Activated T-cell treated with anti-CD3 and anti-CD28 coated beads for 48 hours (primary cell): ENCODE measurements at places on chromosomes 5 and 9.

DNA sequence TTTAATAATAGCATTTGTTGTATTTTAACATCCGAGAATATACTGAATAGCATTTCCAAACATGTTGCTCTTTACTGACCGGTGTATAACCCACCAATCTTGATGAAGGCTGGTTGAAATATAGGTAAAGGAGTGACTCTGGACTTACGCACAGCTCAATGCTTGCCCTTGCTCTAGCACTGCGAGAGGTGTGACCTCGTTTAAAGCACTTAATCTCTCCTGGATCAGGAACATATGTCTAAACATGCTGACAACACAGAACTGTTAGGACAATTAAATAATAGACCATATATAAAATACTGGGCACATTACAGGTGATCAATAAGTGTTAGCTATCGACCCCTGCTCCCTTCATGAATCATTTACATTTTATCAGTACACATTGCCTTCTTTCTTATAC lies 28.3 kb downstream of the TLR4 start:
- DNase-seq = no peak

DNA sequence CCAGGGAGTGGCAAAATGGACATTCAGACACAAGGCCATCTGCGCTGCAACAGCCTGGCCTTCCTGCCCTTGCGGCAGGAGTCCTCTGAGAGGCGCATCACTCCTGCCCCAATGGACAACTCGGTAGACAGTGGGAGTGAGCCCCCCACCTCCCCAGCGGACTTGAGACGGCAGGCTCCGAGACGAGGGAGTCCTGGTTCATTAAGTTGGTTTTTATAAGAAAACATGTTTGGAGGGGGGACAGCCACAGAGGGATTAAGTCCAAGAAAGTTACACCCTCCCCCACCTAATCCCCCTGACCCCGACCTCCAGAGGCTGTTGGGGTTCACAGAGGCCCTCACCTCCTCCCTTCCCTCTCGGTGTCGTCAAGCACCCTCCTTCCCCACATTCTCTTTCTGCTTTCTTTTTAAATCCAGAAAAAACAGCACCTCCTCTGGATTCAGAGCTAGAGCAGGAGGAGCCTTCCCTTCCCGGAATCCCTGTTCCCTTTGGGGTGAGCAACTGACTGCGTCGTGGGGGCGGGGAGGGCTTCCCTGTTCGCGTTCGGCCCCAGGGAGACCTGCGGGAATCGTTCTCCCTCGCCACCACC lies 1.8 kb upstream of the EGR1 start:
- no peak for DNase-seq

- no peak for DNase-seq
Observed at GRCh38 chr5:56116599-56117141, 116.5 kb downstream of the ANKRD55 start.

DNA sequence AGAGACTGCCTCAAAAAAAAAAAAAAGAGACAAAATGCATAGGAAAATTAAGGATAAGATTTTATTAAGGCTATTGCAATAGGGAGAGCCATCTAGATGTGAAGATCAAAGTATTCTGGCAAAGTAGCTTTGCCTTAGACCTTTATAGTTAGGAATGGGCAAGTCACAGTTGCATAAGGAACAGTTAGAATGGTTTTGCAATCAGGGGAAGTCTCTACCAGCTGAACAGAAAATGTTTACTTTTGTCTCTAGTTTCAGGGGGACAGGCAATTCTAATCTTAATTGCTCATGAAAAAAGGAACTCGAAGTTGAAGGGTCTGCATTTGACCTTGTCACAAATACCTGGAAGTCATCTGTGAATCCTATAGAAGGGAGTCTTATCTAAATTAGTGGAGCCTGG lies 13.1 kb upstream of the ATP6V1G1 start:
- DNase-seq = no peak

DNA sequence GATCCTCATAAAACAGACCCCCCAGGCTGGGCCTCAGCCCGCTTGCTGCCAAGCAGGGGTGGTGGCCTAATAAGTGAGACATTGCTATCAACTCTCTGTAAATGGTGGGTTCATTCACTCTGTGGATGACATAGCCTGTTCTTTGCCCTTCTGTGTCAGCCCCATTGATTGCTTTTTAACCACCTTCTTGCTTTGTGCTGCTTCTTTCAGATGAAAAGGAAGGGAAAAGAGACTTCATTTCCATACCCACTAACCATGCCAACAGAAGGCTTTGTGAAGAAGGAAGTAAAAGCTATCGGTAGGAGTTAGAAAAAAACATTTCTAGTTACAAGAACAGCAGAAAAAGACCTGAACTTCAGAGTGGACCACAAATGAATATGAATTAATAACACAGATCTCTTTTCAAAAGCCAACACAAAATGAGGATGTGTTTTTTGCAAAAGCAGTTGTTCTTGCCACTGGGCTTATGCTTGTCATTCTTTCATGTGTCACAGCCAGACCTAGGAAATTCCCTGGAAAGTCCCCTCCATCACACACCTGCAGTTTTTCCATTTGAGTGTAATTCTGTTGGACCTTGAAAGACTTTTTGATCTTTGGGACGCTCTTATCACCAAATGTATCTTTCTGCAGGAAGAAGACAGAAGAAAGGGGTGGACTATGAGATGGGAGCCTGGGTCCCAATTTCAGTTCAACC lies 507.7 kb downstream of the CCDC171 start:
- DNase-seq = no peak

DNA sequence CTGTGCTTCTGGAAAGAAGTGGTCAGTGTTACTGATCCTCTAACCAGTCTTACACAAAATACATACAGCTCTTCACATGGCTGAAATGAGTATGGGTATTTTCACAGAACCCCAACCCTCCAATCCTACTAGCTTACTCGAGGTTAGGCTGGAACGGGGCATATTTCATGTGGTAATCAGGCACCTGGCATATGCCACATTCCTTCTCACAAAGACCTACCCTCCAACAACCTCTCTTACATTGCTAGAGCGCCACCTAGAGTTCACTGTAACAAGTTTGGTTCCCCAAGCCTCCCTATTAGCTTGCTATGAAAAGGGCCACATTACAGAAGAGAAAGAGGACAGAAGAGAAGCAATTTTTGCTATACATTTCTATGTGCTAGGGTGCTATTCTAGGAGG lies 597.3 kb downstream of the PRELID2 start:
- DNase-seq = no peak

DNA sequence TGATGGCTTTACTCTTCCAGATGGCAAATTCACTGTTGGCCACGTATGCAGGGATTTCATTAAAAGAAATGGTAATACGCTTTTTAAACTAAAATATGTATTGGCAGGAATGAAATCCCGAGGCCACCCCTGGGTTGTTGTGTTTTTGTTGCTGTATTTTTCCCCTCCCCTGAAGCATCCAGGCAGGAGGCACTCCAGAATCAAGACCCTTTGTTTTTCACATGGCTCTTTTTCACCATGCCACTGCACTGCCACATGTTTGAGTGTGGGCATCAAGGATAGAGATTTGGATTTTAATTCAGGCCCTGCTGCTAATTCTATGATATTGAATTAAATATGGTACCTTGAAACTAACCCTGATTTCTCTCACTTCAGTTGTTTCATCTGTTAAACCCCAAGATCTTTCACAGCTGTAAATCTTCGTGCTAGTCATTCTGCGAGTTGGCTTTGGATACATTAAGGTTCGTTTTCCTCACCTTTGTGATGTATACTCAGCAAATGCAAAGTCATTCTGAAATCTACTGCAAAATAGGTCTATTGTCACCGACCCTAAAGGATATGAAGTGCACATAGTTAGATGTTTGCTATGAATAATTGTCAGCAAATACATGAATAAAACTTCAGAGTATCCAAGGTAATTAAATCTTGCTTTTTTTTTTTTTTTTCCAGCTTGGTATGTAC lies 533.4 kb downstream of the PTPRD start:
- no peak for DNase-seq

DNA sequence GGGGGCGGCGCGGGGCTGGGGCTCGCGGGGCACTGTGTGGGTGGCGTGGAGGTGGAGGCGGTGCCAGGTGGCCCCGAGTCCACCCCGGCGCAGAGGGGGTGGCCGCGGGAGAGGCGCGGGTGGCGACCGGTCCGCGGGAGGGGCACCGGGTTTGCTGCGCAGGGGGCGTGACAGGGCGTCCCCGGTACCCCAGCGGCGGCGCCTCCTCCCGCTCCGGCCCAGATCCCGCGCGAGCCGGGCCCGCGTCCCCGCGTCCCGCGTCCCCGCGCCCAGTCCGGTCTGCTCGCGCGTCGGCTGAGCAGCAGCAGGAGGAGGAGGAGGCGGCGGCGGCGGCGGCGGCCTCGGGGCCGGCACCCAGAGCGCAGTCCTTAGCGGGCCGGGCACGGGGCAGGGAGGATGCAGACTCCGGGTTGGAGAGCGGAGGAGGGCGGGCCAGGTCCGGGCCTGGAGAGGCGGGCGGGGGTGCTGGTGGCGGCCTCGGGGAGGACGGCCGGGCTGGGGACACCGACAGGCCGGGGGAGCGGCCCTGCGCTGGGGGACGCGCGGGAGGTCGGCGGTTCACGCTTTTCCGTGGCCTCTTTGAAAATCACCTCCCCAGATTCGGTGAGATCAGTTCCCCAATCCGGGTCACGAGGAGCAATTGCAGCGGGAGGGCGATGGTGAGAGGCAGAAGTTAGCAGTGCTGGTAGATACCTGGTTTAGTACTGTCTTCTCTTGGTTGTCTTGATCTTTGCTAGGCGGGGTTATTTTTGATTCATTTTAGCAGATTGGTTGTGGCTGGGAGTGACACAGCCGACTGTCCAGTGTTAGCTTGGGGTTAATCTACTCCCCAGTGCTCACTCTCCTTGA lies 1.7 kb downstream of the TRIO start:
- DNase-seq = peak; percentile 31

DNA sequence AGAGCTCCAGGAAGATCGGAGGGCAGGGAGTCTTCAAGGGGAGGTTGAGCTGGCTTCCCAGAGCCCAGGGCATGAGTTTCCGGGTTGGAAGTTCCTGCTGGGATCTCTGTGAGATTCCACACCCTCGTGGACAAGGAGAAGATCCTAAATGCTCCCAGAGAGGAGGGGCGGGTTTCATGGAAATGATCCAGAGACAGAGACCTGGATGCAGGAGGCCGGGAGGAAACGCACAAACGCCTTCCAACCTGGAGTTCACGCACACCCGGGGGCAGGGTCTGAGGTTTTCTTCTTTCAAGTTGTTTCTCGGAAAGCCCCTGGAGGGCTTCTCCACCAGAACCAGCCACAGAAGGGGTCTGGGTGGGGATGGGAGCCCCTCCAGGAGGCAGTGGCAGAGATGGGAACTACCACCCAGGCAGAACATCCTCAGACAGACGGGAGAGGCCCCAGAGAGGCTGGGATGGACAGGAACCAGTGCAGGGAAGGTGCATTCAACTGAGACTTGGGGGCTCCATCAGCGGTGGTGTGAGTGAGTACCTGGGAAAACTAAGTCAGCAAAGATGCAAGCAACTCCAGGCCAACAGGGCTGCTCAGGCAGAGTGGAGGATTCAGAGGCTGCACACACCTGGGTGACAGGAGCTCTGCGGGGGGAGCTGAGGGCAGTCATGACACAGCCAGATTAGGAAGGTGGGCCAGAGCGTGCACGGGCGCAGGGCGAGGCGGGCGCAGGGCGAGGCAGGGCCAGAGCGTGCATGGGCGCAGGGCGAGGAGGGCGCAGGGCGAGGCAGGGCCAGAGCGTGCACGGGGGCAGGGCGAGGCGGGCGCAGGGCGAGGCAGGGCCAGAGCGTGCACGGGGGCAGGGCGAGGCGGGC lies 52.1 kb upstream of the EXOC3 start:
- no peak for DNase-seq

- DNase-seq = no peak
Observed at GRCh38 chr5:11105696-11106095, 344.7 kb upstream of the DAP start.

DNA sequence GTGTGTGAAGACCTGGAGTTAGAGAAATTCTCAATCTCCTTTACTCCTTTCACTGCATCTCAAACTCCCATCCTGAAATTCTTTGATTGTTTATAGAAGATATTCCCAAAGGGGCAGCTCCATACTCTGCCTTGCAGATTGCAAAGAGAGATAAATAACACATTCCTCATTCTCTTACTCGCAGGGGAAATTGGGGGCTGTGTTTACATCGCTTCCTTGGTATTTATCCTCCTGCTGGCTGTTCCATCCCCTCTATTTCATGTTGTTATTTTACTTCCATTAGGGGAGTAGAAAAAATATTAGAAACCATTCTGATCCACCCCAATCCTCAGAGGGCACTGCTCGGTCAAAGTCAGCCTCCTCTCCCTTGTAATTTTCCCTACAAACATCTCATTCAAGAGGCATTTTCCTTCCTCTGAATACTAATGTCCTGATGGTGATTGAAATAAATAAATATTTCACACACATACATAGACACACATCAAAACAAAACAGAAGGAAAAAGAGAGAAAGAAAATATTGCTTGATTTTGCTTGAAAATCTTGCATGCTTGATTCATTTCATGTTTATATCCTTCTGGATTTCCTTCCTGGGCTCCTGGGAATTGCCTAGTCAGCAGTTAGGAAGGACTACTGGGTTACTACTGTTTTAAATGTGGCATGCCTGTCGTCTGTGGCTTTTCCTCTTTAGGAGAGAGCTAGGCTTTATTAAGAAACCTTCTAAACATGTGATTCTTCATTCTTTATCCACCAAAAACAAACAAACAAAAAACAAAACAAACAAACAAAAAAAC lies 420.1 kb upstream of the PAPPA start:
- no peak for DNase-seq

DNA sequence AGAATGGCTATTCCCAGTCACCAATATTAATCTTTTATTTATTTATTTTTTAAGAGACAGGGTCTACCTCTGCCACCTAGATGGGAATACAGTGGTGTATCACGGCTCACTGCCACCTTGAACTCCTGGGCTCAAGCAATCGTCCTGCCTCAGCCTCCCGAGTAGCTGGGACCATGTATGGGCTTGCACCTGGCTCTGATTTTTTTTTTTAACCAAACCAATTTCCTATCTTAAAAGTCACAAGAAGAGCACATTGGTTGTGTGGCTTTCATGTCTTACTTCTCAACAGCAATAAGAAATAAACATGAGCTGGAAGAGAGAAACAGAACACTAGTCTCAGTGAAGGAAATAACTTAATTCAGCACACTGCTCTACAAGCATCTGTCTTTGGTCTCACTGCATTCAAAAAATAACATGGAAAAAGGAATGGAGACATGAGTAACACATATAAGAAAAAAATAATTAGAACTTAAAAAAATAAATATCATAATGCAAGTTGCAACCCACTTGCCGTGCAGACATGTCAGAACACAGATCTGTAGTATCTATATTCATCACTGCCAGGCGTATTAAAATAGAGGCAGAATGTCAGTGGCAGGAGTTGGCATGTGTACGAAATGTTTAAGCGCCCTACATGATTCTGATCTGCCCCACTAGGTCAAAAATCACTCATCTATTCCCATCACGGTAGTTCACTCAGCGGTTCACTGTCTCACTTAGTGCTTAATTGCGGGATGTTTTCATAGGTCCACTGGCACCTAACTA lies 66.4 kb downstream of the EFNA5 start:
- no peak for DNase-seq

DNA sequence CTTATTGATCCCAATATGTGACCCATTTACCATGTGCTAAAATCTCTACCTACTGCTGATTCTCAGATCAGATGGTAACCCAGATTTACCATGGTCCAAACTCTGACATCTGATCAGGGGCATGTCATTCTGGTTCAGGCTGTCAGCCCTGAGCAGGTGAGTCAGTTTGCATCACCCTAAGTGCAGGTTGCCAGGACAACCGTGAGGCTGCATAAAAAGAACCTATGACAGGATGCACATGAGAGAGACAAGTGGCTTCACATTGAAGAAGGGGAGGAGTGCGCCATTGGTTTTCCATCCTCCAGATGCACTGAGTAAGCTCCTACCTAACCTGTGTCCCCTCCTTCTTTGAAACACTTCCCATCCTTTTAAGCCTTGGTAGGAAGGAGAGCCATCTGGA lies 801 bp upstream of the PRSS3 start:
- DNase-seq = no peak
